ELF-1 (cell line): ENCODE measurements at places on chromosomes 3 and 15.

- no peak for DNase-seq
These were observed 541.9 kb upstream of the UBE2E2 start for GRCh38 chr3:22661121-22661700.

DNA sequence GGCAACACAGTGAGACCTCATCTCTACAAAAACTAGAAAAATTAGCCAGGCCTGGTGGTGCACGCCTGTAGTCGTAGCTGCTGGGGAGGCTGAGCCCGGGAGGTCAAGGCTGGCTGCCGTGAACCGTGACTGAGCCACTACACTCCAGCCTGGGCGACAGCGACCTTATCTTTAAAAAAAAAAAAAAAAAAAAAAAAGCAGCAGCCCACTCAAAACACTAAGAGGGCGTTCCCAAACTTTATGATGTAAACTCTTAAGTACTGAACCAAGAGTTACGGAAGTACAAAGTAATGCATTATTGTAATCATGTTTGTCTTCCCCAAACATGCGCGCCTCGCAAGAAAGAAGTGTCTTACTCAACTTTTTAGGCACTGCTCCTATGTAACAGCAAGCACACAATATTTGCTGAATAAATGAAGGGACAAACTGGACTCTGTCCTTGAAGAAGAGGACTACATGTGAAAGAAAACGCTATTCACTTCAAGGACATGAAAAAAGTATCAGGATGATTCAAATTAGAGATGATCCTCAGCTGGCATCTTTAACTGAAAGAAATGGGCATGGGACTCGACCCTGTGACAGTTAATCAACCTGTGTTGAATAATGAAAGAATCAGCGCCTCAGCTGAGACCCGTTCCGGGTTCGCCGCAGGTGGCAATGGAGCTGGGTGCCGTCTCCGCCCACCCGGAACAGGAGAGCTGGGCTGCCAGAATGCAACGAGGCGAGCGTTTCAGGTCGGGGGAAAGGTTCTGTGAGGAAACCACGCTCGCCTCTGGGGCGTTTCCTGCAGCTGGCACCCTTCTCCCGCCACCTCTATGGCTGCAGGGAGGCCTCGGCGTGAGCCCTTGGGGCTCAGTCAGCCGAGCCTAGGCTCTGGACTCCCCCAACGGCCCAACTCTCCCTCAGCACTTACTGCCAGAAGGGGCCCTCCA, 718 bp downstream of the SPG11 start:
- DNase-seq: peak; percentile 10

- DNase-seq: no peak
These were observed 47.3 kb downstream of the GMPS start for GRCh38 chr3:155917781-155918180.

- no peak for DNase-seq
These were observed 938.4 kb downstream of the MCTP2 start for GRCh38 chr15:95169541-95170459.

DNA sequence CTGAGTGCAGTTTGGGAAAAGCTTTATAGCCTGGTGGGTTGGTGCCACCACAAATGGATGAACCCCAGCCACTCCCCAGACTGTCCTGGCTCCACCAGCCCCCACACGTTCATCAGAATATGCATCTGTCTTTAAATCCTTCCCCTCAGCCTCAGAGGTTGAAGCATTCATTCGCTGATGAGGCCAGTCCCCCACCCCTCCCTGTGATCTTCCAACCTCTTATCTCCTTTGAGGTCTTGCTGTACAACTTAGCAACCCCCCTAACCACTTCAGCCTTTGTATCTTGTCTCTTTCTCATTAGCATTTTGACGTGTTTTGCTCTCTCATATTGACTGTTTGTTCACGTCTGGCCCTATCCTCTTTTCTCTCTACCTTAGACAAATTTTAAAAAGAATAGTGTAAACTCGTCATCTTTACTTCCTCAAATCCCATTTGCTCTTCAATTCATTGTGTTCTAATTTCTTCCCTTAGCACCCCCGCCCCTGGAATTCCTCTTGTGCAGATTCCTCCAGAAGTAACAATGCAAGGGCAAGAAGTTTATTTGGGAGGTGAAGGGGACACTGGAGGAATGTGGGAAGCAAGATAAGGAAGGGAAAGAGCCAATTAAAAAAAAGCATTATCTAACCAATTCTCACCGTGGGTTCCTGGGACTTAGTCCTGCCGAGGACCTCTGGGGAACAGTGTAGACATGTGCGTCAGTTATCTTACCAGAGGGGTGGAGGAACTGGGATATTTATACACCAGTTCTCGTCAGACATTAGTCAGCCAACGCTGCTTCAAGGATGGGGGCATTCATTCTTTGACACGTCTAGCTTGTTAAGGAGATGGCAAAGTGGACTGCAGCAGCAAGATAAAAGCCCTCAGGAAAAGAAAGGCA, 38.6 kb downstream of the MOBP start:
- peak; percentile 27 for DNase-seq

DNA sequence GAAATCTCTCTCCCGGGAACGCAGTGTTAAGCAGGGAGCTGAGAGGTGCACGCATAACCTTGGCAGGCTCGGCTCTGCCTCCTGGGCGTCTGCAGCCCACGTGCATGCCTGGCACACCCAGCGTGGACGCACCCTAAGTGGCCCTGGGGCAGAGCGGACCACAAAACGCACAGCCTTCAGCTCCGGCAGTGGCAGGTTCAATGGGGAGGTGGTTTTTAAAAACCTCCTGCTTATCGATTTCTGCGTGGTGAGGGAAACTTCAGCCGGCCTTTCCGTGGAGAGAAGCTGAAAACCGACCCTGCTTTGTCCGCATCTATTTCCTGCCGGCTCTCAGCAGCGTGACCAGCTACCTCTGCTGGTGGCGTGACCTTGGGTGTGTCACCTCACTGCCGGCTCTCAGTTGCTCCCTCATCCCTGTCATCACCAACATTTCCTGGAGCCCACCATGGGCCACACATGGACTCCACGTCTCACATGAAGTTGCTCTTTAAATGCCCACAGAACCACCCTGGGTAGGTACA, 134.8 kb upstream of the MEF2A start:
- no peak for DNase-seq

GRCh38 chr3:181698263-181698954, 13.3 kb upstream of the SOX2 start:
- peak; percentile 34 for DNase-seq

DNA sequence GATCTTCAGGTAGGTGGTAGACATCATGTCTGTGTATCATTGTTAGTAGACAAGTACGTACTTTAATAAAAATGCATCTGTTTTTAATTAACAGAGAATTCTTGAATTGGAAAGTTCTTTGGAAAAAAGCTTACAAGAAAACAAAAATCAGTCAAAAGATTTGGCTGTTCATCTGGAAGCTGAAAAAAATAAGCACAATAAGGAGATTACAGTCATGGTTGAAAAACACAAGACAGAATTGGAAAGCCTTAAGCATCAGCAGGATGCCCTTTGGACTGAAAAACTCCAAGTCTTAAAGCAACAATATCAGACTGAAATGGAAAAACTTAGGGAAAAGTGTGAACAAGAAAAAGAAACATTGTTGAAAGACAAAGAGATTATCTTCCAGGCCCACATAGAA, 149.1 kb upstream of the LRRFIP2 start:
- DNase-seq: no peak

- DNase-seq: no peak
These were observed 325.9 kb downstream of the TIGIT start for GRCh38 chr3:114619771-114620170.

DNA sequence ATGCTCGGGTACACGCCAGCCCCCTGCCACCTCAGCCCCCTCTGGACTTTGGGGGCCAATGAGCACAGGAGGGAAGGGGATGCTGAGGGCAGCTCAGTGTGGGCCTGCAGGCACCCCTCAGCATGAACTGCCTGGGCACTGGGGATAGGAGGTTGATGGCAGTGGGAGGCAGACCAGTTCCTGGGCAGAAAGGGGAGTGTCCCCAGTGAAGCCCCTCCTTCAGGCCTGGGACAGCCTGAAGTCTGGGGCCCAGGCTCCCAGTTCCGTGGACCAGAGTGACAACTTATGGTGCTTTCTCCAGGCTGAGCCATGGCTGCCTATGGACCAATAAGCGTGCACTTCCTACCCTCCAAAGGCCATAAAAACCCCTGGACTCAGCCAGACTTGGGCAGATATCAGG, 63.3 kb upstream of the IMPG2 start:
- DNase-seq: no peak

DNA sequence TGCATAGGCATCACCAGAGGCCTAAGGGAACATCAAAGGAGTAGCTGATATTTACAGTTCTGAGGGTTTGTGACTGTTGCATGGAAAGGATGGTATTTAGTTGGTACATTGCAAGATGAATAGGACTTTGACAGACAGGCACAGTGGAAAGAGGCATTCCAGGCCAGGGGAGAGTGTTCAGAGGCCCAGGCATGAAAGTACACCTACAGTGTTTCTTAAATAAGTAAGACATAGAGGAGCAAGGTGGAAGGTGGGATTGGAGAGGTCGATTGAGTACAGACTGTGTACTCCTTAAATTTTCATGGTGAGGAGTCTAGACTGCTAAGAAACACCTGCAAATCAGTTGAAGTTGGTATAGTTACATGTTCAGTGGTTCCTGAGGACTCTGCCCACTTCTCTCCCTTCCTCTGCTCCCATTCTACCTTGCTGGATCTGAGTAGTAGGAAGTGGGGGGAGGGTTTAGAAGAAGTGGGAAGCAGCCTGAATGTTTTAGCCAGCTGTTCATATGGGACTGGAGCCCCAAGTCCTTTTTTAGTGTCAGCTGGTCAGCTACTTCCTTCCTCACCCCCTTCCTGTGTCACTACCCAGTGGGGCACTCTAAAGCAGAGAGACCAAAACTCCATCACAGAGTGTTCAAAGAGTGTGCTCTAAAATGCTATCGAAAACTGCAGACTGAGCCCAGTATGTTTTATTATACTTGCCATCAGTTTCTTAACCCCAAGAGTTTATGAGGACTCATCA, 14.0 kb downstream of the KLHL18 start:
- DNase-seq: no peak

DNA sequence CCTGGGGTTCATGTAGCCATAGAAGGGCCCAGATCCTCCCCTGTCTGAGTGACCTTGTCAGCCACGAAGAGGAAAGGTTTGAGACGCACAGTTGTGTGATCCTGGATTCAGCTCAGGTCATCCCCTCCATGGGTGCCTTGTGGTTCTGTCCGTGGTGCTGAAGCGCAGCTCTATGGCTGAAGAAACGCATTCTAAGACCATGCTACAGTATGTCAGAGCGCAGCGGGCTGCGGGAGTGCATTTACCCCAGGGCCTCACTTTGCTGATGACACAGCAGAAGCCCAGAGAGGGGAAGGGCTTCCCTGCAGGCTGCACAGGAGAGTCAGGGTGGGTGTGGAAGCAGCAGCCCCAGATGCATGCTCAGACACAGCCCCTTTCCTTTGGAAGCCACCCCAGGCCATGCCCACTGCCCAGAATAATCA, 68.8 kb upstream of the IQSEC1 start:
- peak; percentile 72 for DNase-seq

GRCh38 chr15:98085003-98085639, 124.6 kb downstream of the ARRDC4 start:
- peak; percentile 7 for DNase-seq

DNA sequence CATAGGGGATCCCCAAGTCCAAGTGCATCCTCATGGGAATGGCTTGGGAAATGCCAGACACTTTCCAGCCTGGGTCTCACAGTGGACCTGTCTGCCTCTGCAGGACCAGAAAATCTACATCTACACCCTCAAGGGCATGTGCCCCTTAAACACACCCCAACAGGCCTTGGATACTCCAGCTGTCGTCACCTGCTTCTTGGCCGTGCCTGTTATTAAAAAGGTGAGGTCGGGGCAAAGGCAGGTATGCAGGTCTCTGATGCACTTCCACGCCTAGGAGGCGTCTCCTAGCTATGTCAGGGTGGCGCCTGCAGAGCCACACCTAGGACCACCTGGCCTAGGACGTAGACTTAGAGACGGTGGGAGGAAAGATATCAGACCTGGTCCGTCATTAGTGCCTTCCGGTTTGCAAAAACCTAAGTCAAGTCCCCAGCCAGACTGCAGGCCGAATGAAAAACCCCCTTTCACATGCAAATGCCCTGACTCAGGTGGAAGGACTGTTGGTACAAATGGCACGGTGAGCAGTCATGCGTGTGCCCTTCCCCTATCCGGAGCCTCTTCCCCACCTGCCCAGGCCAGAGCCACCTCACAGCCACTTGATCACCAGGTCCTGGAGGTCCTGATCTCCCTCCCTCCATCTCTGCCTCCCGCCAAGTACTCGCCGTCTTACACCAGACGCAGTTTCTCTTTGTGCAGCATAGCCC, 143.5 kb downstream of the LRRK1 start:
- peak; percentile 60 for DNase-seq

DNA sequence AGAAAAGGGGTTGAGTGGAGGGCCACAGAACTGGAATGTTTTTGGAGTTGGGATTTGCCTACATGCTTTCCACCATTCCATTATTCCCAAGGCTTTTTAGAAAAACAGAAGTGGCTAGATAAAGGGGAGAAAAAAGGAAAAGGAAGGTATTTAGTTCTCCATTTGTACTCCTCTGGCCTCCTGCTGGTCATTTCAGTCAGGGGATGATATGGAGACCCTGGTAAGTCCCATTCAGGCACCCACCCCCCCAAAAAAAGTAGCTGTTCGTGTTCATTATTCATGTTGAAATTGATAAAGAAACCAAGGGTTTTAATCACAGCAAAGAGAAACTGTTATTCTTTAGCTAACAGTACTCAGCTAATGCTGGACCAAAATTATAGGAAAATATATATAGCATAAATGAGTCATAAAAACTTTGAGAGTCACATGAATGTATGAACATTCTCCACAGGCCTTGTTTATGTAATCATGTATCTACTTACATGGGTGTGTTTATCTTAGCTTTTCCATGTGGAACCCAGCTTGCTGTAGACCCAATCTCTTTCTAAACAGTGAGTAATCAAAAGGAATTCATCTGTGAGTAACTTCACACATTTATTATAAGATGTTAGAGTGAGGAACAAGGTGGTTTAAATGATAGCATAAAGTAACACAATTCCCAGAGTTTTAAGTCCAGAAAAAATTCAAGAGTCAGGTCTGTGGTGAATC, 167.2 kb downstream of the KCNMB2 start:
- DNase-seq: no peak

DNA sequence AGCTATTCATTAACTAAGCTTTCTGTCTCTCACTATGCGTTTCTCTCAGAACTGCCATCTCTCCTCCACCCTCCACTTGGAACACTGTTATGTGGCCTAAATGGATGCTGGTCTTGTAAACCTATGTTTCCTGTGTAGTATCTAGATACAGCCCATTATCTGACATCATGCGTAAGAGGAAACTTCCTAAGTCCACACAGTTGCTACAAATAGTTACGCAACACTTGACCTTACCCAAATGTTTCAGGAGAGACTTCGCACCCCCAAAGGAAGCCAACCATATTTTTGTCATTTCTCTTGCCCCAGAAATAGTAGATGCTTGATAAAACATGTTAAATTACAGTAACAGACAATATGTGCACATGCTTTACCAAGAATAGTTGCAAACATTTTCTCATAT, 87.2 kb upstream of the TPRG1 start:
- no peak for DNase-seq
